Cardiac fibroblast (primary cell): ENCODE measurements at places on chromosomes 11 and 22.
A peak's percentile ranks its signal among the peaks of the same experiment; 100 is the strongest.

DNA sequence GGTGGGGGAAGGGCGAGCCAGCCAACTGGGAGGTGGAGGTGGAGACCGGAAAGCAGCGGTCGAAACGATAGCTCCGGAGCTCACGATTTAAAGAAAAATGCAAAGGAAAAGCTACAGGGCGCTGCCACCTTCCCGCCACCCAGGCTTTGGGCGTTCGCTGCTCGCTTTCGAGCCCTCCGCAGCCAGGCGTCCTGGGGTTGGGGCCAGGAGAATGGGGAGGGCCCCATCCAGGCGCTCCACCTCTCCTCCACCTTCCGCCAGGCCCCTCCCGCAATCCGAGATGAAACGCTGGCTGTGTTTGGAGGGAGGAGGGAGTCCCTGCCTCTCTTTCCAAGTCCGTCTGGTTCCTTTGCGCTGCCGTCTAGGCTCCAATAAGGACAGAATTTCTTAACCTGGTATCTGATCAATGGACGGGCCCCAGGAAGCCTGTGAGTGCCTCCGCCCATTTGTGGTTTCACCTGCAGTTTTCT, 483 bp upstream of the ABTB2 start:
- DNase-seq = peak; percentile 62

- no peak for DNase-seq
Observed at GRCh38 chr22:25829808-25830777, 88.1 kb downstream of the MYO18B start.

- DNase-seq = no peak
Observed at GRCh38 chr11:62128835-62129234, 5.0 kb downstream of the INCENP start.

GRCh38 chr11:130454491-130455252, 6.2 kb downstream of the ADAMTS15 start:
- peak; percentile 41 for DNase-seq
